Lung (tissue), 17 donors: ENCODE measurements at places on chromosomes 1 and 21. TPM values are rescaled to one million over a fixed set of nuclear protein-coding genes. Genes with fewer than 3 reads are reported as not detected.

RGSL1 gene
- total RNA-seq: not detected

ACKR1 gene
- total RNA-seq: 40.9 TPM

BATF3 gene
- 12.0 TPM for total RNA-seq

MAB21L3 gene
- total RNA-seq: 0.58 TPM

CD53 gene
- total RNA-seq: 59.9 TPM

C4BPA gene
- total RNA-seq: 203 TPM

MNDA gene
- total RNA-seq: 25.0 TPM

IFI44 gene
- total RNA-seq: 37.5 TPM

ESRRG gene
- 2.4 TPM for total RNA-seq

IGSF3 gene
- total RNA-seq: 48.5 TPM

PTPN14 gene
- 26.0 TPM for total RNA-seq

HAO2 gene
- not detected for total RNA-seq

NCDN gene
- 31.5 TPM for total RNA-seq

DNA sequence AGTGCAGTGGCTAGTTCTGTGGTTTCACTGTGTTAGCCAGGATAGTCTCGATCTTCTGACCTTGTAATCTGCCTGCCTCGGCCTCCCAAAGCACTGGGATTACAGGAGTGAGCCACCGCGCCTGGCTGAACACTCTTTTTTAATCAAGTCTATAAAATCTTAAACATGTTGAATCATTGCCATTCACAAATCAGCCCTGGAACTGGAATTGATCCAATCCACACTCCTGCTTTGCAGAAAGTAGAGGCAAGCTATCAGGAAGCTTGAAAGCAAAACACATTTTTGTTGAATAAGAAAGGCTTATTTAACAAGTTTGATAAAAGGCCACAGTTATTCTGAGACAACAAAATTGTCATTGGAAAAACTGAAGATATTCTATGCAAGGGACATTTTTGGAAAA, 18.3 kb upstream of the EFHD2 start:
- H3K36me3 ChIP-seq: no peaks in the 10 kb centered on the region
- no peak for DNase-seq

GRCh38 chr1:33667386-33668282, 195.2 kb downstream of the ZSCAN20 start:
- no peaks in the 10 kb centered on the region for H3K36me3 ChIP-seq
- no peak overlapping the region for H3K27ac ChIP-seq
- H3K27me3 ChIP-seq: peaks cover 4% of the 10 kb centered on the region

GRCh38 chr1:101220906-101221305, 15.9 kb upstream of the S1PR1 start:
- no peak overlapping the region for H3K27ac ChIP-seq
- H3K4me3 ChIP-seq: no peak overlapping the region
- H3K27me3 ChIP-seq: no peaks in the 10 kb centered on the region
- H3K4me1 ChIP-seq: no peaks in the 10 kb centered on the region
- H3K36me3 ChIP-seq: no peaks in the 10 kb centered on the region

DNA sequence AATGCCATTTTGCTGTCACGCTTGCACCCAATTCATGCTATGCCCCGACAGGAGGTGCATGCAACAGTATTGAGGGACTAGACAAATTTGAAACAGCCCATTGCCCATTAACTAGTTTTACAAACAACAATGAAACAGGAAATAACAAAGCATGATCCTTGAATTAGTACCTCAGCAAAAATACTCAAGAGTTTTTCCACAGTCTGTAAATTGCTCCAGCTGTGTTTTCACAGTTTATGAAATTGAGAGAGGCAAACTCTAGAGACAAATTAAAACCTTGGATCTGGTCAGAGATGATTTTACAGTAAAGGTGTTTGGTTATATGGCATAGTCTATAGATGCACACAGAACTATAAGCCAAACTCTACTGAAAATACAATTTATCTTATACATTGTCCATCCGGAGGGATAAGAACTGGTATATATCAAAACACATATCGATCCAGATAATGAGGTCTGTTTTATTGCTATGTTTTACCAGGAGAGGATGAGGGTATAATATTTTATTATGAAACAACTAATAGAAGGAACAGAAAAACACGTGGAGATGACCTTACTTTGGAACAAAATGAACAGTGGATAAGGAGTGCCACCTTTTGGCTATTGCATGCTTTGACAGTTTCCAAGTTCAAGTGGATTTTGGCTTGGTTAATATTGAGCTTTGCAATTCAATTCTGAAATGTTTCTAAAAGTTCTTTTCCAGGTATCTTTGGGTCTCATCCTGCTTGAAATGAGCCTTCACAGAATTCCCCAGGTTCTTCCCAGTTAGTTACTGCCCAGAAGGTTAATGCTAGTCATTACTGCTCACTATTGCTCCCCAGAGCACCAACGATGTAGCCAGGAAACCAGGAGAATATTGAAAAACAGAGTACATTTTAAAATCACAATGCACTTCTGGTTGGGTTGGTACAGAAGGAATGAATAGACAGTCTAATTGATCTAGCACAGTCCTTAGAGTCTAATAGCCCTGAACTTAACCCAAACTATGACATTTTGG, 45.7 kb downstream of the ZC3H11B start:
- no peaks in the 10 kb centered on the region for H3K27me3 ChIP-seq
- H3K27ac ChIP-seq: no peak overlapping the region
- H3K4me3 ChIP-seq: no peak overlapping the region
- peak; percentile 30 for DNase-seq
- no peaks in the 10 kb centered on the region for H3K36me3 ChIP-seq
- peaks cover 44% of the 10 kb centered on the region for H3K4me1 ChIP-seq

DNA sequence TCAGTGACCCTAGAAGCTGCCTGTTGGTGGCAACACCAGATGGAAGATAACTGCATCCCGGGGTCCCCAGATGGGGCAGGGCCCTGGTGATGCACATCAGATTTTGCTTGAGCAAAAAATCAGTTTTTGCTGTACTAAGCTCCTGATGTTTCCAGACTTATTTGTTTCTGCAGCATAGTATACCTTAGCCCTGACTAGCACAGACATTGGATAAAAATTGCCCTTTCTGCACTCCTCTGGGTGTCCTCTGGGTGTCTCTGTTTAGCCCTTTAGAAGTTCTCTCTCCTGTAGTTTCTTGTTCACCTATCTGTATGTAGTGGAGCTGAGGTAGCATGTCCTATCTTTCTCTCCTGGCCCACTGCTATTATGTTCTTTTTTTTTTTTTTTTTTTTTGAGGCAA, 30.3 kb upstream of the PLA2G2C start:
- peaks cover 2% of the 10 kb centered on the region for H3K27me3 ChIP-seq
- no peak overlapping the region for H3K27ac ChIP-seq
- no peak overlapping the region for H3K4me3 ChIP-seq

DNA sequence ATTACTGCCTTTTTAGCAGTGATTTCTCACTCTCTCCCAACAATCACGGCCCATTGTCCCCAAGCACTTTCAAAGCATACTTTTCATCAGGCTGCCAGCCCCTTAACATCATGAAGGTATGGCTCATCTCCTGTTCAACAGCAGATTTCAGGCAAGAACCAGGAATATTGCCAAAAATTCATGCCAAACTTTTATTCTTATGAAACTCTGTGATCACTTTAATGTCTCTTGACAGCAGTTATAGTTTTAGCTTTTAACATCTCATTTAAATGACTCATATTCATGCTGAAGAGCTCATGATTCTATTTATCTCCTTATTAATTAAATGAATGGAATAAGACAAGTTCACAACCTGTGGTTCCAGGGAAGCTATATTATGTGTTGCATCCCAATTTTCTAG, 235.1 kb downstream of the GRIK1 start:
- no peaks in the 10 kb centered on the region for H3K36me3 ChIP-seq
- H3K27ac ChIP-seq: no peak overlapping the region
- H3K4me3 ChIP-seq: no peak overlapping the region

GRCh38 chr1:214050513-214051401, 63.0 kb downstream of the PROX1 start:
- H3K27ac ChIP-seq: no peak overlapping the region
- DNase-seq: no peak
- no peaks in the 10 kb centered on the region for H3K27me3 ChIP-seq
- H3K4me1 ChIP-seq: no peaks in the 10 kb centered on the region

DNA sequence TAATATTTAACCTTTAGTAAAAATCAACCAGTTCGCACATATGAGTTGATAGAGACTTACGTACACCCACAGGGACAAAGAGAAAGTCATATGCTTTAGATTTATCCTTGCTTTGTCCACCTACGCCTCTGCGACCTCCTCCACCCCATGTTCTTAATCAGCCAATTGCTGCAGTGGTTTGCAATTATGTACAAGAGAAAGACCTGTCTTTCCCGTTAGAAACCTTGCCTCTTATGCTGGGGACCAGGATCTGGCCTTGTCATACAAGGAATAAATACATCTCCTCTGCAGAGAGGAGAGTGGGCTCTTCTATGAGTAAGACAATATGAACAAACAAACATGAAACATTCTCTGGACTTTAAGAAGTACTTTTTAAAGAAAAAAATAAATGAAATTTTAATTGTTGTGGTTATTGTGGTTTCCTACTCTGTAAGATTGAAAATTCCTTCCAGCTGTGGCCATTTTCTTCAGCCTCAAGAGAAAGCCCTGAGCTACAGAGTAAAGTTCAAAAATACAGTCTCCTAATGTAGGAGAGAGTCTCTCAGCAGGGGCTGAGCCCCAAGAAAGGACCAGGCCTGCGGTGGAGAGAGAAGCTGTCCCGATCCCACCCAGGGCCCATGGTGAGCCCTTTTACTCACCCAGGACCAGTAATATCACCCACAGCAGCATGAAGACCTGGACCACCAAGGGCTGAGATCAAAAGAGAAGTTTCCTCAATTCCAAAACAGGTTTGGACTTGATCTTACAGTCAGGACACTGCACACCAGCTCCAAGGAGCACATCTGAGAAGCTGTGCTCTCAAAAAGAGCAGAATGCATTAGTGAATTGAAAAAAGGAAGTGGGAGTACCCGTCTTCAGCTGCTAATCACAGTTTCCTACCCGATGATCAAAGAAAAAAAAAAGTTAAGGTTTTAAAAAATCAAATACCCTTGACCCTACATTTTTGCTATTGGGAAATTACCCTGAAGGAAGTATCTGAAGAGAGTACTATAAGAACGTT, at the start of gene FCRL5:
TSS of gene FCRL5 (minus strand) at position 822 of the 1,000 bp plus-strand sequence. CDS start at position 669, 153 bp downstream.
- no peak within 1 kb of the TSS for H3K4me3 ChIP-seq
- H3K4me1 ChIP-seq: no peaks in the 10 kb centered on the region
- no peaks in the 10 kb centered on the region for H3K27me3 ChIP-seq
- no peak for DNase-seq
- H3K36me3 ChIP-seq: no peaks in the 10 kb centered on the region

DNA sequence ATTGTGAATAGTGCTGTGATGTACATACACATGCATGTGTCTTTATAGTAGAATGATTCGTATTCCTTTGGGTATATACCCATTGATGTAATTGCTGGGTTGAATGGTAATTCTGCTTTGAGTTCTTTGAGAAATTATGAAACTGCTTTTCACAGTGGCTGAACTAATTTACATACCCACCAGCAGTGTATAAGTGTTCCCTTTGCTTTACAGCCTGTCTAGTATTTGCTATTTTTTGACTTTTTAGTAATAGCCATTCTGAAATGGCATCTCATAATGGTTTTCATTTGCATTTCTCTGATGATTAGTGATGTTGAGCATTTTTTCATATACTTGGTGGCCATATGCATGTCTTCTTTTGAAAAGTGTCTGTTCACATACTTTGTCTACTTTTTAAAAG, 54.5 kb upstream of the FAM78B start:
- H3K4me3 ChIP-seq: no peak overlapping the region
- H3K4me1 ChIP-seq: no peaks in the 10 kb centered on the region
- H3K36me3 ChIP-seq: no peaks in the 10 kb centered on the region
- H3K27me3 ChIP-seq: no peaks in the 10 kb centered on the region
- DNase-seq: no peak

- no peak overlapping the region for H3K27ac ChIP-seq
- H3K4me1 ChIP-seq: peaks cover 10% of the 10 kb centered on the region
- H3K36me3 ChIP-seq: no peaks in the 10 kb centered on the region
Measured at GRCh38 chr1:226425431-226426031, 17.6 kb upstream of the PARP1 start.

- H3K36me3 ChIP-seq: no peaks in the 10 kb centered on the region
- peaks cover 9% of the 10 kb centered on the region for H3K4me1 ChIP-seq
- no peak overlapping the region for H3K4me3 ChIP-seq
- peak overlapping the region; percentile 7 for H3K27ac ChIP-seq
Measured at GRCh38 chr1:201570886-201571624, 32.1 kb downstream of the NAV1 start.

- H3K4me1 ChIP-seq: no peaks in the 10 kb centered on the region
- H3K36me3 ChIP-seq: peaks cover 36% of the 10 kb centered on the region
- no peak overlapping the region for H3K4me3 ChIP-seq
Measured at GRCh38 chr1:90012300-90012699, 17.4 kb downstream of the ZNF326 start.

DNA sequence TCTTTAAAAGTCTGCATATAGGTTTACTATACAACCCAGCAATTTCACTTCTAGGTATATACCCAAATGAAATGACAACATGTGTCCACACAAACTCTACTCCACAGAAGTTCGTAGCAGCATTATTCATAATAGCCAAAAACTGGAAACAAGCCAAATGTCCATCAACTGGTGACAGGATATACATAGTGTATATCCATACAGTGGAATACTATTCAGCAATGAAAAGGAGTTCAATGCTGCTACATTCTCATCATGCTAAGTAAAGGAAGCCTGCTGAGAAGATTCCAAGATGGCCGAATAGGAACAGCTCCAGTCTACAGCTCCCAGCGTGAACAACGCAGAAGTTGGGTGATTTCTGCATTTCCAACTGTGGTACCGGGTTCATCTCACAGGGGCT, 200.6 kb downstream of the PATJ start:
- DNase-seq: no peak
- H3K27me3 ChIP-seq: no peaks in the 10 kb centered on the region
- H3K4me1 ChIP-seq: no peaks in the 10 kb centered on the region

GRCh38 chr1:240598216-240599001, 13.5 kb downstream of the GREM2 start:
- no peaks in the 10 kb centered on the region for H3K27me3 ChIP-seq
- H3K36me3 ChIP-seq: no peaks in the 10 kb centered on the region
- DNase-seq: no peak
- peaks cover 4% of the 10 kb centered on the region for H3K4me1 ChIP-seq

- no peaks in the 10 kb centered on the region for H3K4me1 ChIP-seq
- DNase-seq: peak; percentile 13
- no peak overlapping the region for H3K4me3 ChIP-seq
- no peak overlapping the region for H3K27ac ChIP-seq
- no peaks in the 10 kb centered on the region for H3K27me3 ChIP-seq
- H3K36me3 ChIP-seq: no peaks in the 10 kb centered on the region
Measured at GRCh38 chr1:60133000-60133673, 59.6 kb upstream of the C1orf87 start.

GRCh38 chr1:231385416-231385748, 36.7 kb downstream of the EGLN1 start:
- no peak overlapping the region for H3K27ac ChIP-seq
- no peaks in the 10 kb centered on the region for H3K27me3 ChIP-seq
- H3K4me1 ChIP-seq: peaks cover 5% of the 10 kb centered on the region
- no peak overlapping the region for H3K4me3 ChIP-seq
- no peaks in the 10 kb centered on the region for H3K36me3 ChIP-seq

DNA sequence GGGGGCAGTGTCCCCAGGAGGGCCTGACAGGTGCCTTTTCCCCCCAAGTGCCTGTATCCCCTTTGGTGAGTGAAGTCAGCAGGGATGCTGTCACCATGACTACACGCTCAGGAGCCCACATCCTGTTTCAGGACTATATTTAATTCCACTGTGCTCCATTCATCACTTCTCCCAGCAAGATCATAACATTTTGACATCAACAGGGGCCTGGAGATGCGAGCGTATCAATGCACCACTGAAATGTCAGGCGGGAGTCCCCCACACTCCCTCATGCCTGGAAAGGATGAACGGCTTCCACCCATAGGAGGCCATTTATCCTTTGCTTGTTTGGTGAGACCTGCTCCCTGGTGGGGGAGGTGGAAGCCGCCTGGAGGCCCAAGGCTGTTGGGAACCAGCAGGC, 119.1 kb downstream of the PTPRU start:
- H3K27me3 ChIP-seq: peaks cover 3% of the 10 kb centered on the region
- H3K27ac ChIP-seq: no peak overlapping the region
- no peak overlapping the region for H3K4me3 ChIP-seq
- H3K36me3 ChIP-seq: no peaks in the 10 kb centered on the region
- DNase-seq: no peak
